ENCODE measurements at places on chromosomes 6 and 20.
A peak's percentile ranks its signal among the peaks of the same experiment; 100 is the strongest.

GRCh38 chr6:170388113-170388512 lies 81.6 kb downstream of the FAM120B start:
- no peak for DNase-seq

DNA sequence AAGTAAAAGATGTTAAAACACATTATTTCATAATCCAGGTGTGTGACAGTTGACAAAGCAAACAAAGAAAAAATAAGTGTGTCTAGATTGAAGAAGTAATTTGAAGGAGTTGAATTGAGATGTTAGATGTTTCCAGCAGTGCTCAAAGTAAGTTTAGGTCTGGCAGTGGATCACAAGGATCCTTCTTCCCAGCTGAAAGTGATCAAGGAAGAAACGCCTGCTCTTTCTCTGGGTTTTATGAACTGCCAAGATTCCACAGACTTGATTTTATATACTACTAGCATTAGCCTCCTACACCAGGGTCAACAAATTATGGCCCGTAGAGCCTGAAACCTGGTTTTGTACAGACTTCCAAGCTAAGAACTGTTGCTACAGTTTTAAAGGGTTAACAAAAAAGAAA lies 30.3 kb downstream of the STX7 start:
- no peak for DNase-seq

- no peak for DNase-seq
Observed at GRCh38 chr6:2890976-2891767, 11.9 kb downstream of the SERPINB9 start.

- DNase-seq, result no peak
Observed at GRCh38 chr6:170308761-170309160, 2.2 kb downstream of the FAM120B start.

DNA sequence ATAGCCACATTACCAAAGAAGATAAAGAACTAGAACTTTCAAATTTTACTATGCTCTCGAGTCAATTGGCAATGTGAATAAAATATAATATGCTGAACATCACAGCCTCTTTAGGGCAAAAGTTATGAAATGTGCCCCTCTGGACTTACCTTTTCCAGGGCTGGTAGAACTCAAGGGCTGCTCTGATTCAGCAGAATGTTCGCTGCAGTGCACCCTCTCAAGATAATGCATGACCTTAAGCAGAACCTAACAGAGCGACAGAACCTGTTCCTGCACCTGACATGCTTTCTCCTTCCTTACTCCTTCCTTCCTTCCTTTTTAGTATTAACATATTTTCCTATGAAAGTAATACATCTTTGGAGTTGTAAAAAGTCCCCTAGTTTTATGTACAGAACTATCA lies 65.4 kb upstream of the STXBP5 start:
- DNase-seq, result no peak

- DNase-seq, result no peak
Observed at GRCh38 chr6:157161912-157162311, 161.4 kb downstream of the TMEM242 start.

DNA sequence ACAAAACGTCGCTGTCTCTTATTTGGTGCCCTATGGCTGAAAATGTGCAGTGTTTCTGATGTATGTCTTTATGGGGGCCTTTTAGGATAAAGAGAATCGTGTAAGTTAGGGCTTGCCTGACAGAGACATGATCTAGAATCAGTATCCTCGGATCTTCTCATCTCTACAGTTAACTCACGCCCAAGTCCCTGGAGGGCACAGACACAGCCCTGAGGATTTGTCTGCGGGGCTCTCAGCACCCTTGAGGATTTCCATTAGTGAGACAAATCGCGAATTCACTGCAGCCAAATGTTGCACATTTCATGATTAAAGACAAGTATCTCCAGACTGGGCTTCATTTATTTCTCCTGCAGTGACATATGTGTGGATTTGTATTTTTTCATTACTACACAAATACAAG lies 552.7 kb downstream of the C6orf118 start:
- no peak for DNase-seq

GRCh38 chr6:133114973-133115372 lies 126.2 kb upstream of the EYA4 start:
- no peak for DNase-seq

GRCh38 chr6:1787894-1788293 lies 178.2 kb downstream of the FOXC1 start:
- no peak for DNase-seq

- no peak for DNase-seq
Observed at GRCh38 chr6:23728707-23729106, 397.3 kb upstream of the NRSN1 start.

GRCh38 chr6:45697605-45698004 lies 318.1 kb downstream of the CLIC5 start:
- DNase-seq, result peak; percentile 35

- no peak for DNase-seq
Observed at GRCh38 chr6:33430334-33430733, 10.5 kb downstream of the SYNGAP1 start.

DNA sequence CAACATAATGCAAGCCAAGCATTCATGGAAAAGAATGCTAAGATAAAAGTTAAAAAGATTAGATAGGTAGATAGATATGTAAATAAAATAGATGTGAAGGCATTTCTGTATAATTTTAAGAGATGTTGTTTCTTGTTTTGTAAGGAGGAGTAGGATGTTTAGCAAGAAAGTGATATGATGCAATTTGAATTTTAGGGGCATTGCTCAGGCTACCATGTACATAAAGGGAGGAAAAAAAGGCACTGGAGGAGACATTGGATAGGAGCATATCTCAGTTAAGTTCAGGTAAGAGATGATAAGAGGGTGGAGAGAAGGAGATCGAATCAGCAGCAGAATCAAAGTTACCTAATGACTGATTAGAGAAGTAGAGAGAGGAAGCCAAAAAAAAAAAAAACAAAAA lies 194.7 kb downstream of the TENT5A start:
- DNase-seq, result no peak

DNA sequence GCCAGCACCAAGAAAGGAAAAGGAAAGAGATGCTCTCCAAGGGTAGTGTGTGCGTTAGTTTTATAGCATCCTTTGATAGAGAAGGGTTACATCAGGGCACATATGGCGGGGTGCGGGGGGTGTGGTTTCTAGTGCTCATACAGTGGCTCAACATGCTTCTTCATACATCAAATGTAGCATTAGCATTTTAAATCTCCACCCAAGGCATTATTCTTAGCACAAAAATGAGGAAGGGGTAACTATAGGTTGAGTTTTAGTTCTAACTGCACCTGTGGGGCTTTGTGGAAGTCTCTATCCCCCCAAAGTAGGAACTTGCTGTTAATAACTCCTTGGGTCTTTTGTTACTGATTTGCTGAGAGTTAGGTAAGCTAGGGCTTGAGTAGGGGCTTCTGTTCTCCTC lies 89.3 kb downstream of the CEP57L1 start:
- DNase-seq, result no peak

- DNase-seq, result no peak
Observed at GRCh38 chr20:38156888-38157634, 8.0 kb downstream of the TGM2 start.

GRCh38 chr20:7248281-7249201 lies 481.1 kb downstream of the BMP2 start:
- DNase-seq, result no peak

GRCh38 chr20:32227306-32227705 lies 19.6 kb downstream of the POFUT1 start:
- DNase-seq, result no peak

DNA sequence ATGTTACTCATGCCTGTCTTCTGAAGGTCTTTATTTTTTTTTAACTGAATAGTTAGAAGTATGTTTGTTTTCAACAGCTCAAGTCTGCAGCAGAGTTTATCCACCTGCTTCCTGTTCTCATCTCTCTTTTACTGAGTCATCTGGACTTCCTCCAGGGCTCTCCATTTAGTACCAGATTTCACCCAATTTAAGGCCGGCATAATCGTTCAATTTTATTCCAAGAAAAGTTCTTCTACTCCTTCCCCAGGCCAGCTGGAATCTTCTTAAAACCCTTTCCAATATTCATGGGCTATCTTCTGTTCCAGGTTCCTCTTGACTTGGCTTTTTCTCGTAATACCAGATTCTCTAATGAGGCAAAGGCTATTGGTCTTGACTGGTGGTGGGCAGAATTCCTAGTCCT lies 79.0 kb upstream of the LAMA2 start:
- DNase-seq, result no peak

GRCh38 chr6:155077331-155077730 lies 82.2 kb downstream of the TIAM2 start:
- DNase-seq, result no peak

GRCh38 chr6:156600678-156601077 lies 176.5 kb upstream of the ARID1B start:
- no peak for DNase-seq

GRCh38 chr20:15317546-15318232 lies 980.3 kb upstream of the FLRT3 start:
- DNase-seq, result no peak

DNA sequence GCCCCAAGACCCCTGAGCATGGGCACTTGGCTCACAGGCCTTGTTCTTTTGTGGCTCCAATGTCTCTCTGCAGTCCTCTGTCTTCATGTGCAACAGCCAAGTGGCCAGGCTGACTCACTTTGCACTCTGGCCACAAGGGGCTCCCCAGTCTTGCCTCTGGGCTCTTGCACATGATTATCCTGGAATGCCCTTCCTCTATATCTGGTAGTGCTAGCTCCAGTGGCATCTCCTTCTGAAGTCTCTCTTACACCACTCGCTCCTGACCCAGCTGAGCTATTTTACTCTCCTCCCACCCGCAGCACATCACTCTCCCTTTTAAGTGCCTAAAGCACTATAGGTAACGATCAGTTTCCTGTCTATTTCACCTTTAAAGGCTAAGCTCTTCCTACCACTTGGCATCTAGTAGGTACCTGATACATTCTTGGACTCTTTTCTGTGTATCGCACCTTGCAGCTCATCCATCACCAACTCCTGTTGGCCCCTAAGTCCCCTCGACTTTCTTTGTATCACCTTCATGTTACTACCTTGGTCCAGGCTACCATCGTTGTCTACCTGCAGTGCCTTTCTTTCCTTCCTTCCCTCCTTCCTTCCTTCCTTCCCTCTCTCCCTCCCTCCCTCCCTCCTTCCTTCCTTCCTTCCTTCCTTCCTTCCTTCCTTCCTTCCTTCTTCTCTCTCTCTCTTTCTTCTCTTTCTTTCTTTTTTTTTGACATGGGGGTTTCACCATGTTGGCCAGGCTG lies 211.9 kb upstream of the RNF24 start:
- no peak for DNase-seq

GRCh38 chr20:50073500-50073899 lies 39.5 kb downstream of the UBE2V1 start:
- no peak for DNase-seq

- DNase-seq, result no peak
Observed at GRCh38 chr20:37345339-37346235, at the start of gene SRC. TSS of gene SRC (plus strand) at chr20:37346140. CDS start at chr20:37384154, 38,014 bp downstream.

DNA sequence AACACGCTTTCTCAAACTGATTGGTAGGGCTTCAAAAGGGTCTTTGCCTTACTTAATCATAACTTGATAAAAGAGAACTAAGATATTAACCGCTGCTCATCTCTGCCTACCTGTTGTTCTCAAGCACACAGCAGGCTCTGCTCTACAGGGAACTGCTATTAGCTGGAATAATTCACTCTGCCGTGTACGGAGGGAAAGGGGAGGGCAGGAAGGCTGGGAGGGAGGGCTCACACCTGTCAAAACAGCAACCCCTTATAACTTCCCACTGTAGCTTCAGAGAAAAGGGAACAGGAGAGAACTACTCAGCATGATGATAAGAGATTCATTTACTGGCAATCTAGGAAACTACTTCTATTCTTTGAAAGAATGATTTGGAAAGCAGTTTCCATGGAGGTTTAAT lies 75.1 kb downstream of the ZMYND8 start:
- DNase-seq, result no peak

GRCh38 chr6:97586344-97586743 lies 303.3 kb upstream of the MMS22L start:
- no peak for DNase-seq

GRCh38 chr6:41306187-41306854 lies 19.8 kb upstream of the TREM1 start:
- peak; percentile 58 for DNase-seq

GRCh38 chr6:149452037-149452939 lies 32.5 kb downstream of the ZC3H12D start:
- no peak for DNase-seq

DNA sequence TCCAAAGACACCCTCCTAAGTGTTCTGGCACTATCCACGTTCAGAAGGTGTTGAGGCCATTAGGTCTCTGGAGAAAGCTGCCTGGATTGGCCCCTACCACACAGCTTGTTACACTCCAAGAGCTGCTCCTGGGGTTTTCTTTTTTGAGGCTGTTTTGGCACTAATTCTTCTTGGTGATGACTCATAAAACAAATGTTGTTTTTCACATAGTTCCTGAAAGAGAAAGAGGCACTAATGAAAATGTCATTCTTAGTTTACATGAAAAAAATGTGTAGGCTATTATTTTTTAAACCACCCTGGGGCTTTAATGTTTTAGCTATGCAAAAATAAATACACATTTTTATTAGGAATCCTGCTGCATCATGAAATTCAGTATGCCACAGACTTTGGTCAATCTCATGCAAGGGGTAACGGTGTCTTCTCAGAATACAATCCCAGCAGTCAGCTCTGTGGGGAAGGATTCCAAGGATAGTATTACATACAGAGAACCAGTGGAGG lies 38.1 kb downstream of the TBPL1 start:
- no peak for DNase-seq

GRCh38 chr6:167679122-167679736 lies 147.5 kb upstream of the AFDN start:
- DNase-seq, result no peak

All from HCT116 (cell line).